Activated naive CD4-positive, alpha-beta T cell treated with anti-CD3 and anti-CD28 coated beads for 36 hours (primary cell): ENCODE measurements at places on chromosomes 16 and 17.
A peak's percentile ranks its signal among the peaks of the same experiment; 100 is the strongest.

- DNase-seq, result no peak
Observed at GRCh38 chr17:5854871-5855554, 215.2 kb upstream of the WSCD1 start.

GRCh38 chr17:47711366-47712099 is 17.6 kb downstream of the TBKBP1 start:
- DNase-seq, result no peak

DNA sequence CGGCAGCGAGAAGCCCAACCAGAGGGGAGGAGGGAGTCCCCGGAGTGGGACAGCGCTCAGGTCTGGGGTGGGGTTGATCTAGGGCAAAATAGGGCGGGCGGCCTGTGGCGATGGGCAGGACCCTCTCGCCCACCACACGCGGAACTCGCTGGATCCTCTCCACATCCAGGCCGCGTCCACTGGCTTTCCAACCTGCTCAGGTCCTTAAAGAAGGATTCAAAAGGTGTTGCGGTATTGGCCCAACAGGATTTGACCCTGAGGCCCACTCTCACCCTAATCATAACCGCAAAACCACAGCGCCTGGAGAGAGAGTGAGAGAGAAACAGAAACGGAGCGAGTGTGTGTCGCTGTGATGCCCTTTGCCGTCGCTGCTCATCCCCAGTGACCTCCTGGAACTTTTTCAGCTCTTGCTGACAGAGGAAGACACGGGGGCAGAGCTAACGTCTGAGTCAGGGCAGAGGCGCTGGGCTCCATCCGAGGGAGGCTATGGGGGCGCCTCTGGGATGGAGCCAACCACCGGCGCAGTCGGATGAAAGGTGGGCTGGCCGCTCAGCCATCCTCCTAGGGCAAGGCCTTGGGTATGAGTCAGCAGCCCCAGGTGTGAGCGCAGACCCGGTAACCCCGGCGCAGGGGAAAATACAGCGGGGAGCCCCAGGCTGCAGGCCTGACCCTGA is 16.7 kb upstream of the OR1F1 start:
- peak; percentile 84 for DNase-seq

- DNase-seq, result no peak
Observed at GRCh38 chr16:75293173-75293572, 41.7 kb upstream of the BCAR1 start.

- DNase-seq, result no peak
Observed at GRCh38 chr17:64378890-64379354, 11.7 kb downstream of the PECAM1 start.
